ENCODE measurements at places on chromosomes 4 and X.

DNA sequence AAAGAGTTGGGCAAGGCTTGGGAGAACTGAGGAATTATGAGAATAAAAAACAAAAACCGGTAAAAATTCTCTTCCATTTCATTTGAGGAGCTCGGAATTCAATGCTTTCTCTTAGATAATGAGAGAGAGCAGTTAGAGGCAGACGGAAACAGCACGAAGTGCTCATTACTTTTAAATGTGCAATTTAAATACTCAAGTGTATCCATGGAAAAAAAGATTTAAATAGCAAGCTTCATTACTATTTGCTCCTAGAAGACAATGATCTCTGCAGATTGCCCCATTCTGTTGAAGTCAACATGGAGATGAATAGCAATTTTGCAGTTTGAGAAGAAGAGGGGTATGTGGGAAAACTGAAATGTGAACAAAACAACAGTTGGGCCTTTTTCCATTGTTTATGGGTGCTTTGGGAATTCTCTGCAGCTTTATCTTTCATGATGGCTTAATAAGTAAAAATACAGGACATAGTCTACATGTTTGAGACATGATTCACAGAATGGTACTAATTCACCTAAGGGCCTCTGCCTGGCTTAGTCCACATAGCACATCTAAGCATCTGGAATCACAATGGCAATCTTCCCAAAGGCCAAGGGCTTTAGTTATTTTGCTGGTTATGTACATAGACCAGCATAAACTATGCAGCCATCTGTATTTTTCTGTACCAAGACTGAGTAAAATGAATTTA, 512.7 kb upstream of the FAT1 start:
- no peak for DNase-seq

- DNase-seq, result no peak
These were observed 16.1 kb upstream of the AMBN start for GRCh38 chr4:70575964-70576363.

- DNase-seq, result no peak
These were observed 56.4 kb upstream of the SPANXN1 start for GRCh38 chrX:145190801-145191389.

- no peak for DNase-seq
These were observed 149.2 kb downstream of the STK32B start for GRCh38 chr4:5200513-5200912.

GRCh38 chr4:53558065-53558801, 33.1 kb downstream of the LNX1 start:
- DNase-seq, result no peak

- DNase-seq, result no peak
These were observed 2.6 kb downstream of the TMEM35A start for GRCh38 chrX:101081231-101081630.

GRCh38 chr4:40418430-40419230, 83.5 kb downstream of the CHRNA9 start:
- DNase-seq, result no peak

- no peak for DNase-seq
These were observed 147.2 kb upstream of the DIPK2B start for GRCh38 chrX:45347877-45348276.

DNA sequence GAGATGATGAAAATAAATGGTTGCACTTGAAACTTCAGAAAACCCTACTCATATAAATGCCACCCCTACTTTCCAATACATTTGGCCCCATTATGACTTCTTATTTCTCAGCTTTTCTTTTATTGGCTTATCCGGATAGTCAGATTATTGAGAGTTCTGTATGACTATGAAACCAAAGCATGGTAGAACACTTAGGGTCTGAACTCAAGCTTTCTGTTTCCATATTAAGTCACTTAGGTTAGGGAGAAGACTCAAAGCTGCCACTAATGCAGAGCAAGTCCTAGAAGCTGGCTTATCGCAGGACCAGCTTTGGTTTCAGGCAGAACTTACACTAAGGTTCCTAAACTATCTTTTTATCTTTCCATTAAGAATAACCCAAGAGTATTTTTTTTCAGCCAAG, 229.9 kb upstream of the CPEB2 start:
- no peak for DNase-seq

GRCh38 chr4:60522265-60522664, 677.9 kb upstream of the ADGRL3 start:
- no peak for DNase-seq

DNA sequence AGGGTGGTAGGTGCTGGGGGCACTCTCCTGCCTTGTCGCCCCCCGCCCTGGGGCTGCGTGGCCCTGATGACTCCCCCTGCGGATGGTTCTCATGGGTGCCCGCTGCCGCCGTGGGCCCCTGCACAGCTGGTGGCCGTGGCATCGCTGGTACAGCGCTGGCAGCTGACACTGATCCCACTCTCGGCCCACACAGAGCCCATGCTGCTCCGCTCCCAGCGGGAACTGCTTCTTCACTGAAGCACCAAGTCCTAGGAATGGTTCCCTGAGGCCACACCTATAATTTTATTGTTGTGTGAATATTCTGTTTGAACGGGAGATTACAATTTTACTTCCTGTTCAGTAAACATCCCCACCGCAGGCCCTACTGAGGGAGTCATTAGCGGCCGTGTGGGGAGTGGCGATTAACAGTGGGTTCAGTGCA, 138.6 kb upstream of the NKX1-1 start:
- DNase-seq, result no peak

GRCh38 chrX:118373538-118373937, 27.6 kb downstream of the WDR44 start:
- no peak for DNase-seq

- no peak for DNase-seq
These were observed 26.4 kb downstream of the CDKN2AIP start for GRCh38 chr4:183470821-183471220.

DNA sequence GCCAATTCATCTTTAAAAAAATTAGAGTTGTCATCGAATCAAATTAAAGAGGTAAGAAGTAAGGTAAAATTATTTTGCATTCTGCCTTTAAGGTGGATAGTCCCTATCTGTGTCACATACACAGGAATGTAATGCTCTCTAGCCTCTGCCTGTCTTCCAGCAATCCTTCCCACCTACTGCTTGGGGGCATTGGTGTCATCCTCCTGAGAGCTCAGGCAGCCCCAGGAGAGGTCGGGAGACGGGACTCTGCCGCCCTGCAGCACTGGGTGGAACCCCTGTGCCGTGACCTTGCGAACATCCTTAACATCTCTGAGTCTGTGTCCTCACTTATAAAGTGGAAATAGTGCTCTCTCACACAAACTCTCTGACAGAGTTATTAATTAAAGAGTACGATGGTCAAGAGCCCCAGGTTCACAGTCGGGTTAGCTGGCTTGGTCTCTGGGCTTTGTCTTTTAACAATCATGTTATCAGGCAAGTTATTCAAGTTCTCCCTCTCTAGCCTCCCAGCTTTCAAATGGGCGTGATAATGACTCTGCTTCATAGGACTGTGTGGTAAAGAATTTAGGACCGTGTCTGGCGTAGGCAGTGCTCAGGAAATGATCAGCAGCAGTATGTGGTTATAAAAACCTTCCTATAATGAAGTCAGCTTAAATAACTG, 10.2 kb downstream of the TLR3 start:
- DNase-seq, result no peak

GRCh38 chr4:183540410-183541009, 35.7 kb downstream of the ING2 start:
- DNase-seq, result no peak

GRCh38 chr4:114472269-114473032, 126.2 kb upstream of the UGT8 start:
- no peak for DNase-seq

DNA sequence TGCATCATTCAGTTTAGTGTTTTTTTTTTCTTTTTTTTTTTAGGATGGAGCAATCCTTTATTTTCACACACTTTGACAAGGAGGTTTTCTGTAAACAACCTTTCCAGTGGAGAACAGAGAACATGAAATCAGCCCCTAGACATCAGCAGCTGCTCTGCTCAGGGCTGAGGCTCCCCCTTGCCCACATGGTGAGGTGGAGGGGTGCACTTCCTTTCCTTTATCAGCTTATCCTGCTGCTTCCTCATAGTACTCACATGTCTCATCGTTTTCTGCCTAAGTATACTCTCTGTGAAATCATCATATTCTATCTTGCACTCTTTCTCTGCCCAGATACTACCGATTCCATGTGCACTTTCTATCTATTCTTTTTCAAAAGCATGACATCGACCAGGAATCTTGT, 47.6 kb upstream of the PRSS12 start:
- no peak for DNase-seq

DNA sequence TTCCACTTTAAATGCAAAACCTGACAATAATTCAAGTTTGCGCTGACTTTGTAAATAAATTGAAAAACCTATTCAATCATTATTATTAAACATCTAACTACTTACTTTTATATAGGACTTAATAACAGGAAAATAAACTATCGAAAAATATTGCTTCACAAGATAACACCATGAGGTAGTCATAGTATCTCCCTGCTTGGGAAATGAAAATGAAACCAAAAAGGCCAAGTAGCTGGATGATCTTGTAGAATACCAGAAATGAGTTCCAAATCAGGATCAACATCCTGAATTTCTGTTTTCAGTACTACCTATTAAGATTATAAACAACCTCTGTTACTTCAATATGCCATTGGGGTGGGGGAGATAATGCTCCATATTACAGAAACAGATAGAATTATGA, 58.9 kb downstream of the CHIC2 start:
- DNase-seq, result no peak

DNA sequence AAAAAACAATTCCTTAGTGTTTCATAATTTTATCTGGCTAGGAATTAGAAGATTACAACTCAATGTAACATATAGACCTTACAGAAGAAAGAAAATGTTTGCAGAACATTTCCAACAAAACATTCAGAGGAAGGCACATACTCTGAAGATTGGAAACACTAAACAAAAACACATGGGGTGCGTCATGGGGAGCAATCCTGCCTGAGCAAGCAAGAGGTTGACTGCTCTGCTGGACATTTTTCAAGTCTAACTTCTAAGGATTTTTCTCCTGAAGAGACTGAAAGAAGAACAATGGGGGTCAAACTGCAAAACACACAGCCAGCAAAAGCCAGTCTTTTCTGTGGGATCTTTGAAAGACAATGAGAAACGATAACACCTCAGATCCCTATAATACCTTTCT, 182.8 kb downstream of the GUCY2F start:
- no peak for DNase-seq

- DNase-seq, result no peak
These were observed 159.8 kb upstream of the JADE1 start for GRCh38 chr4:128649575-128650205.

DNA sequence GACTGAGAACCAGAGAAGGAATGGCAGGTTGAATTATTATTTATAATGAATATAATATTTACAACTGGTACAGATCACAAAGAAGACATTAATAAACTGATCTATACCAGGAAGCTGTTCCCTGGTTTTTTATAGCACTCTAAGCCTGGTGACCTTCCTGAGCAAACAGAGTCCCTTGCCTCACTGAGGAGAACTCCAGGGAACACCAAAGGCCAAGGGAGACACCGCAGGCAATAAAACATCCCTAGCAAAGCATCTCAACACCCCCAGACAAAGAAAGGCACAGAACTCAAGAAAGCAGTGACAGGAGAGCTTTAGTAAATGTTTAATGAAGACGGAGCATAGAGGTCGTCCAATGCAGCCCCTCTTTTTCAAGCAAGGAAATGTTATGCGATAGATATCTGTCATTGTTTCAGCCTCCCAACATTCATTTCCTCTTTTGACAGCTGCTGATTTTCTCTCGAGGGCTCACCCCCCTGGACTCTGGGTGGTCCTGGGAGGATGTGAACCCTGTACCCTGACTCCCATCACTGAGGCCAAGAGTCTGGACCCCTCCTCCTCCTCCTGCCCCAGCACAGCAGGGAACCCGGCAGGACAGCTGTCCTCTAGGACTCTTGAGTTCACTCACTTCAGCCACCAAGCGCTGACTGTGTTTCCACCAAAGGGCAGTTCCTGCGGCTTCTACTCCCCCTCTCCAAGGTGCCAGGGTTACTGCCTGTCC, 342.5 kb upstream of the GATB start:
- no peak for DNase-seq

GRCh38 chr4:185504098-185505047, 30.9 kb downstream of the PDLIM3 start:
- DNase-seq, result no peak

- DNase-seq, result no peak
These were observed 26.3 kb upstream of the PDS5A start for GRCh38 chr4:40003986-40004385.

DNA sequence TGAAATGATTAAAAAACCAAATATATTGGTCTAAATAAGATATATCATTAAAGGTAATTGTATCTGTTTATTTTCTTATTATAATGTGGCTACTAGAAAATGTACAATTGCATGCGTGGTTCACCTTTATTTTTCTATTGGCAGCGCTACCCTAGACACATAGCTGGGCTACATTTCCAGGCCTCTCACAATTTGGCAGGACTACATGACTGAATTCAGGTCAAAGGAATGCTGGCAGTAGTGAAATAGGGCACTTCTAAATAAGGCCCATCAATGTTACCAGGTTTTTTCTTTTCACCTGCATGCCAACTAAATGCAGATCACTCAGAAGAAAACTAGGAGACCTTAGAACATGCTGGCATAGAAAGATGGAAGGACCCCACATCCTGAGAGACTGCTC, 1072.9 kb upstream of the SLIT2 start:
- DNase-seq, result no peak

DNA sequence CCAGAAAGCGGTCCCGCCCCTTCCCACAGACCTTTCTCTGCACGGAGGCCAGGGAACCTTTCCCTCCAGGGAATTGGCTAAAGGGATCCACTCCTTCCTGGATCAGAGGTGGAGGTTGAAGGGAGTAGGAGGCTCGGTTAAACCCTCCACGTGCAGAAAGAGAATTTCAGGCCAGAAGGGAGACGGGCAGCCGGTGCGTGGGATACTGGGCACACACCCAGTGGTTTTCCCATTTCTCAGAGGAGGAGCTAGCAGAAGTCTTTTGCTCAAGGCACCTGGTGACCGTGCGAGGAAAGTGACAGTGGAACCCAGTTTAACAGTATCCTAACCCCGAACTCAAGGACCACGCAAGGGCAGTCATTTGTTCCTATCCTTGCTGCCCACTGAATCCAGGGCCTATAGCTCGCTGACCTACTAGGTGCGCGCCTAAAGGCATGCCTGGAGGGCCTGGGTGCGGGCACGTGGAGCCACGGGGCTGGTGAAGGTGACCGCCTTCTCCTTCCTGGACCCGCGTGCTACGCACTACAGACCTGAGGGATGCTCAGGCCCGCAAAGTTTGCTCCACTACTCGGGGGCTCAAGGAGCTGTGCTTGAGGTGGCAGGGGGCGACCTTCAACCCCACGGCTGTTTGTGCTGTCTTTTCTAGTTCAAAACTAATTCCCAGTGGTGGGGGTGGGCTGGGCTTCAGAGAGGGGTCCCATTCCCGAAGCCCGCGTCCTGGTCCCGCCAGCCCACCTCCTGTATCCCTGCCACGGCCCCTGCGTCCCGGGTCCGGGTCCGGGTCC, 587 bp upstream of the AFF2 start:
- DNase-seq, result no peak

DNA sequence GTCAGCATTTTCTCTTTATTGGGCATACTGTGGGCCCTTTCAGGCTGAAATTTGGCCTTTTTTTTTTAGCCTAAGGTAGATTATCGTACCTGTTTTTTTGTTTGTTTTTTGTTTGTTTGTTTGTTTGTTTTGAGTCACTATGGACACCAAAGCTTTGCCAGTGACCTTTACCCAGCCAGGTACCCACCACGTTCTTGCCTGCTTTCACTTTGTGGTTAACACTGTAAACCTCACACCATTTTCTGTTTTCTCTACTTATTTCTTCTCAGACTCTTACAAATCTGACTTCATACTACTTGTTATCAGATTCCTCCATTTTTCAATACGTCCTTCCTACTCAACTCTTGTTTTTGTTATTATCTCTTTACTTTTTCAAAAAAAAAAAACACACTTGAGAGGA, 81.5 kb downstream of the ZNF674 start:
- no peak for DNase-seq

- no peak for DNase-seq
These were observed 1597.9 kb downstream of the RPA4 start for GRCh38 chrX:98481636-98482035.

Data from stimulated activated CD4-positive, alpha-beta T cell treated with anti-CD3 and anti-CD28 coated beads, Interleukin-4, amount 100 ng/mL, for 4 hours (primary cell).